ENCODE measurements at places on chromosomes 1 and 21.

DNA sequence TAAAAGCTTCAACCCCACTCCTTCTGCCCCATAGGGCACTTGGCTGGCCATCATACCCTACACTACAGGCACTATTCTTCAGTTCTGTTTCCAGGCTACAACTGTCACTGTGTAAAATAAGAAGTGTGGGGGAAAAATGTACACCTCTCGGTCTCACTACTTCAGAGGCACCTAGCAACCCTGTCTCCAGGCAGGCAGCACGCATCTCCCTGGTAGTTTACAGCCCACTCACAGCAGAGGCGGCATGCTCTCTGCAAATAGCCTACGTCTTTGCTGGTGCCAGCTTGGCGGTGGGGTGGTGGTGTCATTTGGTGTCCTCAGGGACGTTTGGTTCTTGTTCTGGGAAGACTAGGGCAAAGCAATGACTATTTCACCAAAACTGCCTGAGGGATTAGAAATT is 48.2 kb upstream of the BTG3 start:
- DNase-seq, result no peak

DNA sequence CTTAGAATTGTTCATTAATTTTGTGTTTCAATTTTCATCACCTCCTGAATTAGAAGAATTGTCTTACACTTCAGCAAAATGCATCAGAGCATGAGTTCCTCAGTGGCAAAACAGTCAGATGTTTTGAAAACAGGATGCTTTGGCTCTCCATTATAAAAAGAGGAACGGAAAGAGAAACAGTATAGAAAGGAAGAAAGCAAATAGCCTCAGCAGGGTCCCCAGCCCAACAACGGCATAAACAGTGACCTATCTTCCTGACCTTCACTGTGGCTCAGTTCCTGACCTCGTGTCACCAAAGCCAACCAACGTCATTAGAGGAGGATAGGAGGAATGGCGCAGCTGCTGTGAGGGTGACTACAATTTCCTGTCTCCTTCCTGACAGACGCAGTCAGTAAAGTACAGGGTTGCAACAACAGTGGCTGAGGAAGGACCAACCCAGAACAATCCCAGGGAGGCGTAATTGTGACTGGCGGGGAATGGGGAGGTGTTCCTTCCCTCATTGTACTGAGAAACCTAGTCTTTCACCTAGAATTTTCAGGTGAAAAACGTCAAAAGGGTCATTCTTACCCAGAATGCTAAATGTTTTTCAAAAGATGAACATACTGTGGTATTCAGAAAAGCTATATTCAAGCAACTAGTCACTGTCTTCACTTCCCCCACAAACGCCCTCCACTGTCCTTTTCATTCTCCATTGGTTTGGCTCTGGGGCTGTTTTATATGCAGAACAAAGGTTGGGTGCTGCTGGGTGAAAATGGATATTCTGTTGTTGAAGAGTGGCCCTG is 197.9 kb upstream of the SGIP1 start:
- DNase-seq, result peak; percentile 97

DNA sequence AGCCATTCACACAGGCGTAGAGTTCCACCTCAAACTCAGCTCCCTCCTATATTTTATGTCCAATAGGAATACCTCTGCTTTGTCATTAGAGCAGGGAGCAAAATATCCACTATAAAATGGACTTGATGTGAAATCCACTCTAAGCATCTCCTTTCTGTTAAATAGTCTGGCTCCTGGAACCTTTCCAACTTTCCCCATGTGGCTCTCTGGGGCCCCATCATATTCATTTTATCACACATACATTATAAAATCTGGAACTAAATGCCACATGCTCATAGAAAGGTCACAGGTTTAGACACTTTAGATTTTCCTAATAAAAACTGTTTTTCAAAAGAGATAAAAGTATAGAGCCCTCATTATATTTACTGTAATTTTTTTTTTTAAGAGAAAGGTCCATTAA is 82.1 kb downstream of the PTPN14 start:
- DNase-seq, result no peak

DNA sequence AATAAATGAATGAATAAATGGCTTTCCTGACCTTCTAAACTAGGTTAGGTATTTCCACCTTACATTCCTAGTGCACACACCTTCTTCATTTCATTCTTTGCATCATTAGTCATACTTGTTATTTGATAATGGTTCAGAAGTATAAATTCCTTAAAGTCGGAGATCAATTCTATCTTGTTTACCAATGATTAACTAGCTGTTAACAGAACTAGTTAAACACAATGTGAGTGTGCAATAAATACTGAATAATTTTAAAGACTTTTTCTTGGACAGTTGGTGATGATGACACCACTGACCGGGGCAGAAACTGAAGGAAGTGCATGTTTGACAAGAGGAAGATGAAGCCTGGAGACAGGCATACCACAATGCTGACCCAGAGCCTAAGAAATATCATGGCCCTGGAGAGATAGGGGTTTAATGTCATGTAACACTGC is 207.1 kb upstream of the DEPDC1 start:
- no peak for DNase-seq

- DNase-seq, result no peak
Observed at GRCh38 chr1:14094611-14095400, 394.8 kb downstream of the PRDM2 start.

DNA sequence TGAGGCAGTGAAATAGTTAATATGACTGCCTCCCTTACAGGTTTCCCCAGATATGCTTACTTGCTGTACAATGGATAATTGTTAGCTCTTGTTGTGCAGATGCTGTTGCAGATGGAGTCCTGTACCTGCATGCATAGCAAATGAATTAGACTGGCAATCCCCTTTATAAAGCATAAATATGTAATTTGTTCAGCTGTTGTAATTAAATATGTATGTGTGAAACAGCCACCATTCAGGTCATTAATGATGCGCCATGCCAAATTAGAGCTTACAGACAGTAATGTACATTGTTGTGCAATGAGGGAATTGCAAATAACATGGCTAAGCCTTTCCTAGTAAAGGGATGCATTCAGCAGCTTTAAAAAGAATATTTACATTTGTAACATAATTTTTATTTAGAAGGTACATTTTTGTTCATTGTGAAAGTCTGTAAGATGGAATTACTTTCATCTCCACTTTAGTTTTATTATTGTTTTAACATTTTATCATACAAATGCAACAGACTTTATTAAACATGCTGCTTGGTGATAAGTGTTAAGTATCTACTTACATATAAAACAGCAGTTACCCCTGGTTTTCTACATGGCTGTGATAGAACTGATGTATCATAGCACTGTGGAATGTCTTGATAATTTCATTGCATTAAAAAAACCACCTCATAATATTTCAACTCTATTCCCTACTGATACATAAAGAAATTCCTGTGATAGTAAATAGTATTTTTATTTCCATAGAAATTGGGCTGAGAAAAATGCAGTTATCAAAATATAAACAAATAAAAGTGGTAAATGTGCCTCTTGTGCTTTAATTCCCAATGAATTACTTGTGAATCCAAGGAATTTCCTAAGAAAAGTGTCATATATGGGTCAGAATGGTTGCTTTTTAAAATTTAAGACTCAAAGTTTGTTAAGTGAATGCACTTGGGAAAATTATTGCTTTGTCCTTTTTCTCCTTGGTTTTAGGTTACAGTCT is 99.0 kb downstream of the NFIA start:
- DNase-seq, result no peak

- no peak for DNase-seq
Observed at GRCh38 chr1:78333502-78333901, 157.3 kb upstream of the PTGFR start.

DNA sequence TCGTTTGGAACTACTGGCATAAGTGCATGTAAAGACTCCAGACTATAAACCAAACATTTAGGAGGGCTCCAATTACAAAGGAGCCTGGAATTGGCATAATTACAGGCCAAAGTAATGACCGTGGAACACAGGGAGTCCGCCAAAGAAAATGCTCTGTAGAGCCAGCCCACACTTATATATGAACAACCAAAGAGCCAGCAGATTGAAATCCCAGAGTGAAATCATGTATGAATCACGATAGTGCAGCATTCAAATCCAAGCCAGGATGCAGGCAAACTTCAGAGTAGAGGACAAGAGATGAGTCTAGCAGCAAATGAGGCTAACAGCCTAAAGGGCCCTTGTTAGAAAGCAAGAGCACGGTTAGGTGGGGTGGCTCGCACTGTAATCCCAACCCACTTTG is 13.1 kb downstream of the VPS26C start:
- DNase-seq, result no peak

DNA sequence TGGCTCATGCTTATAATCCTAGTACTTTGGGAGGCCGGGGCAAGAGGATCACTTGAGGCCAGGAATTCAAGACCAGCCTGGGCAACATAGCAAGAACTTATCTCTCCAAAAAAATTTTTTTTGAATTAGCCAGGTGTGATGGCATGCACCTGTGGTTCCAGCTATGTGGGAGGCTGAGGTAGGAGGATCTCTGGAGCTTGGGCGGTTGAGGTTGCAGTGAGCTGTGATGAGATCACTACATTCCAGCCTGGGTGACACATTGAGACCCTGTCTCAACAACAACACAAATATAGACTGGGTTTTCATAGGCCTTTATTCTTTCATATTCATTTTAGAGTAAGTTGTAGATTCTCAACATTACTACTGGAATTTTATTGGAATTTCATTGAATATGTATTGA is 12.8 kb downstream of the MED18 start:
- DNase-seq, result no peak

- no peak for DNase-seq
Observed at GRCh38 chr1:178528228-178528952, 15.5 kb downstream of the TEX35 start.

- DNase-seq, result no peak
Observed at GRCh38 chr1:119909890-119910596, 13.7 kb upstream of the ADAM30 start.

GRCh38 chr21:41750532-41751151 is 16.2 kb downstream of the RIPK4 start:
- DNase-seq, result no peak

- no peak for DNase-seq
Observed at GRCh38 chr1:169113613-169114119, 7.2 kb downstream of the ATP1B1 start.

DNA sequence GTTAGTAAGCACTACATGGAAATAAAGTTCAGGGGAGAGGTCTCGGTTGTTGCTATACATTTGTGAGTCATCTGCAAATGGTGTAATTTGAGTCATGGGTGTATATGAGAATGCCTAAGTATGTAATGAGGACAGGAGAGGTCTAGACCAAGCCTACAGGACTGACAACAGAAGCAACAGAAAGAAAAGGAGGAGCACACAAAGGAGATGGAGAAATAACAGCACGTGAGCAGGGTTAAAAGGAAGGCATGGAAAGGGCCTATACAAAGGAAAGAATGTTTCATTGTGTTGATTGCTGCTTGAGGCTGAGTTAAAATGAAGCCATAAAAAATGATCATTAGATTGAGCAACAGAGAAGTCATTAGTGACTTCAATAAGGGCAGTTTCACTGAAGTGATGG is 28.0 kb upstream of the PRKAA2 start:
- no peak for DNase-seq

DNA sequence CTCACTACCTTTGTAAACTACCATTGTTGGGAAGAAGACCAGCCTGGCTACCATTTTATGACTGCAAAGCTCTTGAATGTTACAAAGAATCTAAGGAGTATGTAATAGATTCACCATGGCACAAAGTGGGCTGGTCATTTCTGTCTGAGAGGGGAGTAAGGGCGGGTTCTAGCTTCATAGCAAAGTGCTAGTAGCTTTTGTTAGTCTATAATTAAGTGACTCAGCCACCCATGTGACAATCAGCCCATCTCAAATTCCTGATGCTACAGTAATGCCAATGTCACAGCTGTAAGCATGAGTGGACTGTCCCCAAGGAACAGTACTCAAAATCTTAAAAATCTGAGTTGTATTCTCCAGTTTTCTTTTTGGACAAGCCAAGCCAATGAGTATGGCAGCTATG is 15.4 kb upstream of the OTUD3 start:
- DNase-seq, result no peak

Measured in GM12878 (cell line).